Activated T-helper 1 cell treated with Interleukin-2 at 50 U/mL for 16 hours (primary cell): ENCODE measurements at places on chromosomes 5 and 9.

DNA sequence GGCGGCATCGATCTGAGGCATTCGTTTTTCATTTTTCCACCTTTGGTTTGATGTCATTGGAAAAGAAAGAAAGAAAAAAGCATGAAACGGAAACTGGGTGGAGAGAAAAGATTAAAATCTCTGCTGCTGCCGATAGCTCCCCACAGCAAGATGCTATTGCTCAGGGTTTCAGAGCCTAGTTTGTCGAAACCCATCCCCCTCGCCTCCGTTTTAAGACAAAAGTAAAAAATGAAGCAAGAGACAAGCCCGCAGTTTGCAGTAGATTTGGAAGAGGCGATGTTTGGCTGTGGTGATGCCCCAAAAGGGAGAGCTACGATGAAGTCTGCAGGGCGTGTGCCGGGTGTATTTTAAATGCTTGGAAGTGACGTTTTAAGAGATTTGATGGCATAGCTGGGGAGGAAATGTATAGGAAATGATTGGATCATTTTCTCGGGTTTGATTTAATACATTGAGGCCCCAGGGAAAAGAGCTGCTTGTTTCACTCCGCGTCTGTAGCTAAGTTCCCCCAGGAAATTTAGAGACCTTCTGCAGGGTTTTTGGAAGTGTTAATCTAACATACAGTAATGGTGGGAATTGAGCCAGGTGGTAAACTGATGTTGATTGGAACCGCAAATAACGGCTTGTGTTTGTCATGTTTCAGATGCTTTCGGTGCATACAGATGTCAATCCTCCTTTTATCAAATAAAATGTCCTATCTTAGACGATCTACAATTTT, 909 bp downstream of the NDFIP1 start:
- no peak for DNase-seq

DNA sequence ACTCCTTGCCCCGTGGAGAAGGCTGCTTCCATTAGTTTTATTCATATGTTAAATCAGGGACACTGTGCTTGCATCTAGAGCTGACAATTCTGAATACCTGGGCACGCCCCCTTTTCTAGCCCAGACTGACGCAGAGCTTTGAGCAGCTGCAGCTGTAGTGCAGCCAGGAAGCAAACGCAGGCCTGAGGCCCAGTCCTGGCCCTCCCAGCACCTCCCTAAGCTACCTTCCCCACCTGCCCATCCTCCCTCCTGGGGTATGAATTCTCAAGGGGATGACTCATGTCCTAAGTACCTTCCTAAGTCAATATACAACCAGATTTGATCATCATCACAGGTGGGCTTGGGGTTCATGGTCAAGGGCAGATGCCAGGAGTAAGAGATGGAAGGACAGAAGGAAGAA, 3.5 kb downstream of the PHF19 start:
- no peak for DNase-seq

DNA sequence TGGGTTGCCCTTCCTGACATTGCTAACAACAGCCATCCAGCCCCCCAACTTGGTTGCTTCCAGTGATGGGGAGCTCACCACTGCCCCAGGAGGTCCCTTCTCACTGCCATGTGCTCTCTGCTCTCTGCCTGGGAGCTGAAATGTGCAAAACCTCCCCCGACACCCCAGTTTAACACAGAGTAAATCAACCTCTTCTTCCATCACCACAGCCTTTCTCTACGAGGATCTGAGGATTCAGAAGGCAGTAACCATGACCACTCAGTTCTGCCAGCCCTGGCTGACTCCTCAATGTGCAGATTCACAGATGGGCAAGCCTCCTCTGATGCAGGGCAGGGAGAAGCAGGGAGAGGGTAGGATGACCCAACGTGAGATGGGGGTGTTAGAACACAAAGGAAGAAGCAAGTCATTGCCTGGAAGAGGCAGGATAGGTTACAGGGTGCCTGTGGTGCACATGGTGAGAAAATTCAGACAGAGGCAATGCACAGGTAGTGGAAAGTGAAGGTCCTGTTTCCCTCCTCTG, 185.0 kb downstream of the DAB2IP start:
- no peak for DNase-seq

GRCh38 chr9:90789862-90790261, 11.8 kb upstream of the SYK start:
- DNase-seq = no peak

DNA sequence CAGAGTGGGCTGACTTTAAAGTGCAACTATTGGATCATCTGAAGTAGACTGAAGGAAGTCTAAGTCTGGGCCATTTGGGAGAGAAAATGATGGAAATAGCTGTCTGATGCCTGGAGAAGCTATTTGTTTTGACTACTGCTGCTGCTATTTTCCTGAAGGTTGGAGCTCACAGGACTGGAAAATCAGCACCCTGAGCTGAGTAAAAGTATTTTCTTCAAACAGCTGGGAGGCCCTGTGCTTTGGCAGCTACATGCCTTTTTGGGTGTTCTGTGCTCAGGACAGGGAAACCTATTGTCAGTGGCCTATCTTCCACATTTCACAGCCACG, 302.6 kb downstream of the ENC1 start:
- no peak for DNase-seq
